Activated CD4-positive, alpha-beta T cell treated with anti-CD3 and anti-CD28 coated beads for 24 hours (primary cell): ENCODE measurements at places on chromosomes 5 and 9.

DNA sequence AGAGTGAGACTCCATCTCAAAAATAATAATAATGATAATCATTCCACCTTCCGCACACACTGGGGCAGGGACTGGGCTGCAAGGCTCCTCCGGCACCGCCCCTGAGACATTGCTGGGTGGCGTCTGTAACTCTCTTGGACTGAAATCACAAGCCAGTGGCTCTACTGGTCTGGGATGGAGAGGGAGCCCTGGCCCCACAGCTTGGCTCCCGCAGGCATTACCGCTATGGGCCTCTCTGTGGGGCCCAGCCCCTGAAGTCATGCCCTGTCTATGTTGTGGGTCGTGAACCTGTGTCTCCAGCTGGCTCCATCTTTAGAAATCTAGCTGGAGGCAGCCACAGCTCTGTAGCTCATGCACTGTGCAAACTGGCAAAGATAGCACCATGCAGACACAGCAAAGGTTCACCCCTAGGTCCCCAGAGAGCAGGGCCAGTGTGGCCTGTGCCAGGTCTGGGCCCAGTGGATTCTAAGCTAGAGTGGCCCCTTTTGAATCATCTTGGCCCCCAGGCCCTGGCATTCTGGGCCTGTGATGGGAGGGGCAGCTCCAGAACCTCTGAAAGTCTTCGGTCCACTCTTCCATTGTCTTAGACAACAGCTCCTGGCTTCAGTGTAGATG is 36.1 kb upstream of the COL5A1 start:
- DNase-seq: no peak

DNA sequence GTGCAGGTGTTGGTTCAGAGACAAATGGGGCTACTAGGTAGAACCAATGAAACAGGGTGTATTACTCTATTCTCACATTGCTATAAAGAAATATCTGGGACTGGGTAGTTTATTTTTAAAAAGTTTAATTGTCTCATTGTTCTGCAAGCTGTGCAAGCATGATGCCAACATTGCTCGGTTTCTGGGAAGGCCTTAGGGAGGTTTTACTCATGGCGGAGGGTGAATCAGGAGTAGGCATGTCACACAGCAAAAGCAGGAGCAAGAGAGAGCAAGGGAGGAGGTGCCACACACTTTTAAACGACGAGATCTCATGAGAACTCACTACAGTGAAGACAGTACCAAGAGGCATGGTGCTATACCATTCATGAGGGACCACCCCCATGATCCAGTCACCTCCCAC is 134.6 kb downstream of the PIK3R1 start:
- no peak for DNase-seq

DNA sequence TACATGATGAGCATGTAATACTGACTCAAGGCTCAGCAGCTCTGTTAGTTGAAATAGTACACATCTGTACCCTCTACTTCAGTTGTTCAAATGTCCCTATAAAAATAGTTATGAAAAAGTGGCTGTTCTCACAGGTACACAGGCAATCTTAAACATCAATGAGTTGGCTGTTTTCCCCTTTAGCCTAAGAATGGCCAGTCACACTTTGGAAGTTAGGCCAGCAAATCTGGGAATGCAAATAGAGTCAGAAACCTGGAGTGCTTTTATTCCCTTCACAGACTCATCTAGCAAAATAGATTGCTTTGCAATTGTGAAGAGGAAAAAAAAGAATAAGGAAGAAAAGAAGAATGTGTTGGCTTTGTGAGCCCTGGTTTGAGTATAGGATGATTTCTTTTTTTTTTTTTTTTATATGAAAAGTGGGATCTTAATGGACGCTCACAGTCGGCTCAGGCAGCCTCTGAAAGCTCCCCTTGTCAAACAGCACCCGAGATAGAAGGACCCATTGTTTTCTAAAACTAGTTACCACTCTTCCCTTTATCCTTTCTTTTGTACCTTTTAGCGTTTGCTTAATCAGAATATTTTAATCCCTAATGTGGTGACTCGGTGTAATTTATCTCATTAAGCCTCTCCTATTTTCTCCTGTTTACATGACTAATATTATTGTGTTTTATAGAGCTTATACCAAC is 27.9 kb upstream of the TLE1 start:
- DNase-seq: no peak

DNA sequence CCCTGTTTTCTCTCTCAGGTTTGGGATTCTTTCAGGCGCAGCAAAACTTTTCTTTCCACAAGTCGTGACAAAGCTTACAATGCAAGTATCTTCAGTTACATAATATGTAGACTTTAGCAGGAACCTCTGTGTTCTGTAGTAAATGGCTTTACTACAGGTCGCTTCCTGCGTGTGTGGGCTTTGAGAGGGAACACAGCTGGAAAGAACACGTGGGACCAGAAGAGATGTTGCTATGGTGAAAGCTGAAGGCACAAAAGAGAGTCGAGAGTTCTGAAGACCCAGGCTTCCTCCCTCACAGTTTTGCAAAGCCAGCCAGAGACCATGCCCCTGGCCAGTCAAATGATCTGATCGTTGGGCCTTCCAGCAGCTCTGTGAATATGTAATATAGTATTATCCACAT is 4.0 kb downstream of the ANKRD55 start:
- no peak for DNase-seq

DNA sequence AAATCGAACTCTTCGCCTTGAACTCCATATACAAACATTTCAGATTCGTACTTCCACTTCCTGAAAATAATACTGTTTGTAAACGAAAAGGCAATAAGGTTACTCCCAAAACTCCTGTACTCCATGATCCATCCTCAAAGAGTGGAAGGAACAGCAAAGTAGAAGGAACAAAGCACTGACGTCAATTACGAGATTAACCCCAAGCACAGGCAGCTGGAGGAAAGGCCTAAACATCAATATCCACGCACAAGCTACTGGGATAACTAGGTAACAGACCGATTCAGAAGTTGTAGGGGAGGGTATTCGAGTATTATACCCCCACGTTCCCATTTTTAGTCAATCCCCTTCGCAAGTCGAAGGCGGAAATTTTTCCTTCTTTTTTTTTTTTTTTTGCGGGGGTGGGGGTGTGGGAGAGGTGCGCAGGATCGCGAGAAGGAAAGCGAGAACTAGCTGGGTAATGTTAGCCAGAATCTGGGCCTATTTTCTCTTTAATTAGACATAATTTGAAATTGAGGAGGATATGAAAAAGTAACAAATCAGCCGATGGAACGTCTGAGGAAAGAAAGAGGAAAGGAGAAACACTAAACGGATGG is 909 bp downstream of the AFF4 start:
- DNase-seq: no peak

DNA sequence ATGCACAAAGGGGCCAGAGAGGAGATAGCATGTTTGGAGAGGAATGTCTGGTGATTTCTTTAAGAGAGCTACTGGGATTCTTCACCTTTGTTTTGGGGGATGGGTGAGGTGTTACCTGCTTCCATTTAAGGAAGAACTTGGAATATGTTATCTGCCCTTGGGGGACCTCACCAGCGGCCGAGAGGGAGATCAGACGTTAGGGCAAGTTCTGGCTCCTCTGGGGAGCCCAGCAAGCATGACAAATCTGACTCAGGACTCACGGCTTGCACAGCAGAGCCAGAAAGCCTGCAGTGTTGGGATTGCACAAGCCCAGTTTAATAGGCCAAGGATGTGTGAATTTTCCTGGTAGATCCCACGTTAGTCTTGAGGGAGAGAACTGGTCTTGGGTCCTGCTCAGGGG is 40.3 kb downstream of the SLC28A3 start:
- no peak for DNase-seq

- no peak for DNase-seq
Measured at GRCh38 chr5:122404018-122404417, 92.0 kb downstream of the SNCAIP start.

- DNase-seq: no peak
Measured at GRCh38 chr9:20041697-20042081, 252.9 kb upstream of the SLC24A2 start.
